Psoas muscle (tissue), 8 donors: ENCODE measurements at places on chromosomes 7 and 10. TPM values are rescaled to one million over a fixed set of nuclear protein-coding genes. Genes with fewer than 3 reads are reported as not detected.

FGL2 gene
- total RNA-seq = 3.0 TPM

TMEM196 gene
- not detected for total RNA-seq

SPACDR gene
- not detected for total RNA-seq

VAX1 gene
- not detected for total RNA-seq

DNA sequence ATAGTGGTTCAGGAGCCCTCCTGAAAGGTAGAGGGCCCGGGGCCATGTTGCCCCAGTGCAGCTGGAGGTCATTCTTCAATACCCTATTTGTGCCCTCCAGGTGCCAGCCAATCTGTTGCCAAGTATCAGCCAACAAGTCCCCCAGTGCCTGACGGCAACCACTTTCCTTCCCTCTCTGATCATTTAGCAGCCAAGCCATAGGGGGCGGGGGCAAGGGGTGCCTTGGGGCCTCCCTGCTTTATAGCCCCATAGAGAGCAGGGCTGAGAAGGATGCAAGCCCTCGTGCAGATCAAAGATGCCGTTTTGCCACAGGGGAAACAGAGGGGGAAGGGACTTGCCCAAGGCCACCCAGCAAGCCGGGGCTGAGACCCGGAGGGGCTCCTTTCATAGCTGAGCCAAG lies 149.0 kb upstream of the CHST15 start:
- H3K27me3 ChIP-seq = no peaks in the 10 kb centered on the region
- no peaks in the 10 kb centered on the region for H3K36me3 ChIP-seq
- H3K4me3 ChIP-seq = no peak overlapping the region
- H3K4me1 ChIP-seq = no peaks in the 10 kb centered on the region

DNA sequence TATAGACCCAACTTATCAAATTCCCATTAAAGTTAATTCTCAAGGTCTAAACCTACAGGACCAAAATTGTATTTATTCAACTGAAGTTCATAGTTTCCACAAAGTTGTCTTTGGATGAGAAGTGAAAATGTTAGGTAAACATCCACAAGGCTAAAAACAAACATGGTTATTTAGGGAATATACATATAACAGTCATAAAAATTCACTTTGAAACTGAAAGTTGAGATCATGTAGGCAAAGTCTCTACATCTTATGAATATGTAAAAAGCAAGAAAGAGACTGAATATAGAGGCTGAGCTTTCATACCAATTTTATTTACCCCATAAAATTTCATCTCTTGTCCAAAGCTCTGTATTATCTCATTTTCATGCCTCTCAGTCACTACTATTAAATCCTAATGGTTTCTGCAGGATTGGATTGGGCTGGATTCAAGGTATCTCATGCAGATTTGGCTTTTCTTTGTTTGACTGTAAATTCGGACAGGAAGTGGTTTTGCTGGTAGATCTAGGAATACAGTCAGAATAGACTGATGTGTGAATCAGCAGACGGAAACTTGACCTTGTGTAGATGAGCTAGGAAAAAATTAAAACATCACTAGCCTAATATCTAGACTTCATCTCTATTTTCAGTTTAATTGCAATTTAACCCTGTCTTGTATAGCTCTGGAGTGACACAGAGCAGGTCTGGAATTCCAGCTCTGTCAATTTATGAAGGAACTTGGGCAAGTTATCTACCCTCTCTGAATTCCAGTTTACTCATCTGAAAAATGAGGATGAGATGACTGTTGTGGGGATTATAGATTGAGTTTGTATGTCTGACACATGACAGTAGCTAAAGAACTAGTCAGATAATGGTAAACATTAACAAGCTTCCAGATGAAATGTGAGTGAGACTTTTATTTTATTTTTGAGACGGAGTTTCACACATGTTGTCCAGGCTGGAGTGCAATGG lies 27.3 kb upstream of the SKAP2 start:
- H3K27me3 ChIP-seq = no peaks in the 10 kb centered on the region
- DNase-seq = no peak
- H3K36me3 ChIP-seq = no peaks in the 10 kb centered on the region
- no peak overlapping the region for H3K4me3 ChIP-seq
- H3K27ac ChIP-seq = no peak overlapping the region
- no peaks in the 10 kb centered on the region for H3K4me1 ChIP-seq

SCART1 gene
- total RNA-seq = 0.58 TPM

- H3K4me1 ChIP-seq = no peaks in the 10 kb centered on the region
- no peaks in the 10 kb centered on the region for H3K36me3 ChIP-seq
- DNase-seq = no peak
- no peak overlapping the region for H3K27ac ChIP-seq
- H3K27me3 ChIP-seq = no peaks in the 10 kb centered on the region
- no peak overlapping the region for H3K4me3 ChIP-seq
Observed at GRCh38 chr7:46156853-46157252, 235.8 kb upstream of the IGFBP3 start.
